ENCODE measurements at places on chromosomes 6 and 20.

- DNase-seq: no peak
Measured at GRCh38 chr6:26296556-26296856, 68.5 kb upstream of the BTN3A2 start.

DNA sequence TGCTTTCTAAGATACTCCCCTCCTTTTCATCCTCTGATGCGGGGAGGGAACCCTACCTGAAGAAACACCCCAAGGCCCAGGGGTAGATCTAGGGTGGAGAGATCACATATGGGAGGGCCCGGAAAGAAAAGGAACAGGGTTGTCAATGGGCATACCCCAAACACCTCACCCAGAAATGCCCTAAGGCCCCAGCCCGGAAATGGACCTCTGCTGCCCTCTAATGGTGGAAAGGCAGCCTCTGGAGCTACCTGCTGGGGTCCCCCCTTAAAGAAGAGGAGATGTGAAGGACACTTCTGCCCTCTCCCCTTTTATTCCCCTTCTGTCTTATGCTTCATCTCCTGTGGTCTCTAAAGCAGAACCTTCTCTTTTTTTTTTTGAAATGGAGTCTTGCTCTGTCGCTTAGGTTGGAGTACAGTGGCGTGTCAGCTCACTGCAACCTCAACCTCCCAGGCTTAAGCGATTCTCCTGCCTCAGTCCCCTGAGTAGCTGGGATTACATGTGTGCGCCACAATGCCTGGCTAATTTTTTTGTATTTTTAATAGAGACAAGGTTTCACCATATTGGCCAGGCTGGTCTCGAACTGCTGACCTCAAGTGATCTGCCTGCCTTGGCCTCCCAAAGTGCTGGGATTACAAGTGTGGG is 458 bp upstream of the ARMC12 start:
- peak; percentile 88 for DNase-seq

DNA sequence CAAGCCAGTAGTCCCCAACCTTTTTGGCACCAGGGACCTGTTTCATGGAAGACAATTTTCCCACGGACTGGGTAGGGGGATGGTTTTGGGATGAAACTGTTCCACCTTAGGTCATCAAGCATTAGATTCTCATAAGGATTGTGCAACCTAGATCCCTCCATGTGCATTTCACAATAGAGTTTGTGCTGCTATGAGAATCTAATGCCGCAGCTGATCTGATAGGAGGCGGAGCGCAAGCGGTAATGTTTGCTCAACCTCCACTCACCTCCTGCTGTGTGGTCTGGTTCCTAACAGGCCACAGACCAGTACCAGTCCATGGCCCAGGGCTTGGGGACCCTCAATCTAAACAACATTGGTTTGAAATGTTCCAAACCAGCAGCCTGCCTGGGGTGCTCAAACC is 137.0 kb upstream of the STXBP5 start:
- no peak for DNase-seq

DNA sequence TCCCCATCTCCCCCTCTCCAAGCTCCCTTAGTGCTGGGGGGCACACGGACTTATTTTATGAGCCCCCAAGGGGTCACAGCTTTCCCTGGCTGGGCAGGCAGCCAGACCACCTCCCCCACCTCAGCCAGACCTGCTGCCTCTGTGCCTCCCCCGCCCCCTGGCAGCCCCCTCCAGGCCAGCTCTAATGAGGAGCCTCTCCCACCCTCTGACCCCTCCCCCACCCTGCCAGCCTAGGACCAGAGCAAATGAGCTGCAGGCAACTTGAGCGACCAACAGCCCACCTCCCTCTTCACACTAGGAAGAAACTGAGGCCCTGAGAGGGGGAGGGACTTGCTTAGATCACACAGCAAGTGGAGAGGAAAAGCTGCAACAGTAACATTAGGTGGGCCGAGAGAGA is 1.9 kb downstream of the GDF5 start:
- no peak for DNase-seq

DNA sequence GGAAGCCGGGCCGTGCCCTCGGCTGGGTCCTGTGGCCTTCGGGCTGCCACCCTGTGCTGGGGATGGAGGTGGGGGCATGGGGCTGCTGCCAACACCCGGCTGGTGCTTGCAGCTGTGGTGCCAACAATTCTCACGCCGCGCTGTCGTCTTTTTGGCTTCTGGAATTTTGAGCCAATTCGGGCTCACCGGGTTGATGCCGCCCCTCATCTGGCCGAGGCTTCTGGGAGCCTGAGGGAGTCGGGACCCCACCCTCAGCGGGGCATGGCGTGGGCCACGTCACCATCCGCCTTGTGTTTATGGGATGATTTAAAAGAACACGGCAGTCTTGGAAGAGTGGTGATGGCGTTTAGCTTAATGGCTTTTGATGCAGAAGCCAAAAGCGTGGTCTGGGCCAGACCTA is 8.7 kb upstream of the NPBWR2 start:
- DNase-seq: no peak

GRCh38 chr20:25247518-25247955 is 348 bp upstream of the PYGB start:
- DNase-seq: no peak

DNA sequence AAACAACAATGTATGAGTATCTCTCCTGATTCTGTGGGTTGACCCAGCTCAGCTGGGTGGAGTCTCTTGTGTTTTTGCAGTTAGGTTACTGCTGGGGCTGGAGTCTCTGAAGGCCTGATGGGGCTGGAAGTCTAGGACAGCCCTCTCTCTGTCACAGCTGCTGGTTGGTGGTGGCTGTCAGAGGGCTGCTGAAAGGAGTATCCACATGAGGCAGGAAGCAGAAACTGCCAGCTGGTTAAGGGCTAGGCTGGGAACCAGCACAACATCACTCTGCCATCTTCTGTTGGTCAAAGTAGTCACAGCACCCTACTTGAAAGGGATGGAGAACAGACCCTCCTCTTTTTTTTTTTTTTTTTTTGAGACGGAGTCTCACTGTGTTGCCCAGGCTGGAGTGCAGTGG is 10.0 kb upstream of the PACSIN1 start:
- no peak for DNase-seq

GRCh38 chr6:122059918-122060317 is 339.5 kb upstream of the HSF2 start:
- no peak for DNase-seq

DNA sequence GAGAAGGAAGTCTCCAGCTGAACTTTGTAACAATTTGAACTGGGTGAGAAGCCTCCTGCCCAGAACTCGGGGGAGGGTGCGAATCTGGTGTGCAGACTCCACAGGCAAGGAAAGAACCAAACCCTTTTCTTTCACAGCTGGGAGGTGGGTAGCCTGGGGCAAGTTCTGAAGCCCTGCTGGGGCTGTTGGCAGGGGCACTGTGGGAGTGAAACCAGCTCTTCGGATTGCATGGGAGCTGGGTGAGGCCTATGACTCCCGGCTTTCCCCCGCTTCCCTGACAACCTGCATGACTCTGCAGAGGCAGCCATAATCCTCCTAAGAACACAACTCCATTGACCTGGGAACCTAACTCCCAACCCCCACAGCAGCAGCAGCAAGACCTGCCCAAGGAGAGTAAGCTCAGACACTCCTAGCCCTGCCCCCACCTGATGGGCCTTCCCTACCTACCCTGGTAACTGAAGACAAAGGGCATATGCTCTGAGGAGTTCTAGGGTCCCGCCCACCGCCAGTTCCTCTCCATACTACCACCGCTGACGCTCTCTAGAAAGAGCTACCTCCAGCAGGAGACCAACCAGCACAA is 37.5 kb downstream of the SOD2 start:
- peak; percentile 68 for DNase-seq

DNA sequence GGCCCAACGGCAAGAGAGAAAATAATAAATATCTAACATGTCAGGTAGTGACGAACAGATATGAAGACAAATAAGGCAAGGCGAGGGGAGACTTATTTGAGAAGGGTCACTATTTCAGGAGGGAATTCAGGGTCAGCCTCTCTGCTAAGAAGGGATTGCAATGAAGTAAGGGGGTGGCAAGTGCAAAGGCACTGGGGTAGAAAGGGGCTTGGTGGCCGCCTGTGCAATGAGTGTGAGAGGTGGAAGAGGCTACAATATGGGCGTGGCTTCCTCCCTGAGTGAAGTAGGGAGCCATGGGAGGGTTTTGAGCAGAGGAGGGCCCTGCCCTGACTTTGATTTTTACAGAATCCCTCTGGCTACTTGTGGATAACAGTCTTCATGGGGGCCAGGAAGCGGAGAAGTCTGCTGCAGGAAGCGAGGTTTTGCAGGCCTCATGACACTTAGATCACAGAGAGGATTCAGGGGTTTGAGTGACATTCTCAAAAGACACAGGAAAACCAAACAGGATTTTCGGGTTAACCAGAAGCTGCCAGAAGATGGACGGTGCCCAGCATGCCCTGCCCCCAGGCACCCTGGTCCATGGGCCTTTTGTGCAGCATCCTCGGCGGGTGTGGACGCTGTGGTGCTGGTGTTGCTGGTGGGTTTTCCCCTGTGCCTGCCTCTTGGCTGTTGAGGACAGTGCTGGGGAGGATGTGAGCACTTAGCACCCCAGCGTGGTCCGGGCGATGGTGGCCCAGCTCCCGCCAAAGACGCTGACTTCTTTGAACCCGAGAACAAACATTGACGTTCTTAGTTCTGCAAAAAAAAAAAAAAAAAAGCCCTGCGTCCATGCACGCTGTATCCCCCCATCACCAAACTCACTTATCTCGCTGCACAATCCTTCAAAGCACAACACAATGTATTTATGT is 124.2 kb upstream of the PTPN1 start:
- DNase-seq: no peak

DNA sequence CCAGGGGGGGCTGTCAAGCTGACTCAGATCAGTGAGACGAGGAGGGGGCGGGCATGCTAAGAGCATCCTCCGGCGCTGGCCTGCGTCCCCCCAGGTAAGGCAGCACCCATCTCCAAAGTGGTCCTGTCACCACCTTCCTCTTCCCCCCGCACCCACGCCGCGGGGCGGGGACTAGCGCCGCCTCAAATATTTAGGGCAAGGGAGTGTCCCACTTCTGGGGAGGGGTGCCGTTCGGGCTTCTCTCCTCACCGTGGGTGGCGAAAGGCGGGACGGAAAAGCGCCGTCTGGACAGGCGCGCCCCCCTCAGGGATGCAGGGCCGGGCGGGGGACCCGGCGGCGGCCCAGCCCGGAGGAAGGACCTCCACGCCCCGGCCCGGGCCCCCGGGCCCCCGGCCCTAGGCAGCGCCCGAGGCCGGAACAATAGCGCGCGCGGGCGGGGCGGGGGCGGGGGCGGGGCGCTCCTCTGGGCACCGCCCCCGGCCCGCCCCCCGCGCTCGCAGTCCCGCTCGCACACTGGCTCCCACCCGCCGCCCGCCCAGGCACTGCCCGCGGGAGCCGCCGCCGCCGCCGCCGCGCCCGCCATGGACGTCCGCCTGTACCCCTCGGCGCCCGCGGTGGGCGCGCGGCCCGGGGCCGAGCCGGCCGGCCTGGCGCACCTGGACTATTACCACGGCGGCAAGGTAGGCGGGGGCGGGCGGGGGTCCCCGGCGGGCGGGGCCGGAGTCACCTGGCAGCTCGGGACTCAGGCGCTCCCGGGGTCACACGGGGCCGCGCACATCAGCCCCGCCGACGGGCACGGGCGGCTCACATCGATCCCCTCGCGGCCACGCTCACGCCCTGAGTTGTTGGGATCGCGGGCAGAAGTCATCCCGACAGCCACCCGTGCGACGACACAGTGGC is at the start of gene TOX2:
TSS of gene TOX2 (plus strand) at position 542 of the 900 bp plus-strand sequence. CDS start at position 582, 40 bp downstream.
- DNase-seq: no peak

DNA sequence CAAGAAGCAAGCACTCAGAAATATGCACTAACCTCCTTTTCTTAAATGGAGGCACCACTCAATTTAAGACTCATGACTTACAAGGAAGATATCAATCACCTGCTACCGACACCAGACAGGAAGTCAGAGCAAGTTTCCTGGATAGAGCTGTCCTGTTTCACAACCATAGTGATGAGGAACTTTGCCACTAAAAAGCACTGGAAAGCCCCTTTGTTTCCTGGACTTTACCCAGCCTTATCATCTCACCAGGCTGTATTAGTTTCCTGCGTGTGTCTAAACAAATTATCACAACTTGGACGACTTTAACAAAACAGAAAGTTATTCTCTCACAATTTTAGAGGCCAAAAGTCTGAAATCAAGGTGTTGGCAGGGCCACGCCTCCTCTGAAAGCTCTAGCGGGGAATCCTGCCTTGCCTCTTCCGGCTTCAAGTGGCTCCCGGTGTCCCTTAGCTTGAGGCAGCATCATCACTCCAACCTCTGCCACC is 253.8 kb upstream of the STXBP5 start:
- no peak for DNase-seq

GRCh38 chr20:50389438-50389807 is 120.8 kb upstream of the PTPN1 start:
- no peak for DNase-seq

DNA sequence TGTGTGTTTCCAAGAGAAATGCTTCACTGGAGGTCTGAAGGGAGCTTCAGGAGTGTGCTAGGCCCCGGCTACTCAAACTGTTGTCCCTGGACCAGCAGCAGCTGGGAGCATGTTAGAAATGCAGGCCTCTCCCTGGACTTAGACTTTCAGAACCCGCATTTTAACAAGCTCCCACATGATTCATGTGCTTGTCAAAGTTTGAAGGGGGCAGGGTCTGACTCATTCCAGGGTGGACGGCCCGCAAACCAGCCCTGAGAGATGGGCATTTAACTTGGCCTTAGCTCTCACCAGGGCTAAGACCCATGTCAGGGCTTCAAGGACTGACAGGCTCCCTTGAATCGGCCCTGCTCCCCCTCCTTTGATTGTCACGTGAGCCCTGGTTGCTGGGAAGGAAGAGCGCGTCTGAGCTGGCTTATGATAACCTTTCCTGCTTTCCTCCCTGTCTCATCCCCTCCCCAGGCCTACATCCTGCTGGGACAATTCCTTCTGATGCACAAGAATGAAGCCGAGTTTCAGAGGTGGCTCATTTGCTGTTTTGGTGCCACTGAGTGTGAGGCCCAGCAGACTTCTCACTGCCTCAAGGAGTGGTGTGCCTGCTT is 35.5 kb downstream of the BANF2 start:
- DNase-seq: no peak

DNA sequence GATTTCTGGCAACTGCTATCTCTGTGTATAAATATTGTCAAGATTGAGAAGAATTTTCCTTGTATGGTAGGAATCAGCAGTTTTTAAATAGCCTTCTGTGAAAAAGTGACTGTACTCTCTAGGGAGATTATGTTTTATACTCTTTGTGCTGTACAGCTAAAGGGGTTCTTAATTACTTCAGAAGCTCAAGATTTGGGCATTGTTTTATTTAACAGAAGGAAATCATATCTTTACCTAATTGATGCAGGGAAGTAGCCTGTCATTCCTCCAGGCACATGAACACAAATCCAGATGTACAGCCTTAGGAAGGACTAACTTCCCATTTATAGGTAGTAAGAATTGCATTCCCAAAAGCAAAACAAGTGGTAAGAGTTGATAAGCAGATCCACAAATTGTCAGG is 1.3 kb downstream of the CALHM5 start:
- DNase-seq: no peak

- no peak for DNase-seq
Measured at GRCh38 chr20:50679753-50680104, 11.6 kb downstream of the RIPOR3 start.

DNA sequence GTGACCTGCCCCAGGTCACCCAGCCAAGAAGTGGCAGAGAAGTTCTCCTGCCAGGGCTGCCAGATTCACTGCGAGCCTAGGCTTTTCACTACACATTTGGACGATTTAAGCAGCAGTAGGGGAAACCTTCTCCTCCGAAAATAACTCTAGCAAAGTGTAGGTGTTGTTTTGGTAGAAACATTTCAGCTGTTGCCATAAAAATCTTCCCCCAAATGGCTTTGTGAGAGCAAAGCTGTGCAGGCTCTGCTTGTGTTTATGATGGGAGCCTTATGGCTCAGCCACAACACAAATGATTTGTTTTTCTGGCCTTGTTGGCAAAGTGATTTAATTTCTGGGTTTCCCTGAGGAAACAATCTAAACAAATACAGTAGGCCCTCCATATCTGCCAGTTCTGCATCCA is 81.8 kb downstream of the PLCB4 start:
- no peak for DNase-seq
